ENCODE measurements at places on chromosomes 3 and 15.

DNA sequence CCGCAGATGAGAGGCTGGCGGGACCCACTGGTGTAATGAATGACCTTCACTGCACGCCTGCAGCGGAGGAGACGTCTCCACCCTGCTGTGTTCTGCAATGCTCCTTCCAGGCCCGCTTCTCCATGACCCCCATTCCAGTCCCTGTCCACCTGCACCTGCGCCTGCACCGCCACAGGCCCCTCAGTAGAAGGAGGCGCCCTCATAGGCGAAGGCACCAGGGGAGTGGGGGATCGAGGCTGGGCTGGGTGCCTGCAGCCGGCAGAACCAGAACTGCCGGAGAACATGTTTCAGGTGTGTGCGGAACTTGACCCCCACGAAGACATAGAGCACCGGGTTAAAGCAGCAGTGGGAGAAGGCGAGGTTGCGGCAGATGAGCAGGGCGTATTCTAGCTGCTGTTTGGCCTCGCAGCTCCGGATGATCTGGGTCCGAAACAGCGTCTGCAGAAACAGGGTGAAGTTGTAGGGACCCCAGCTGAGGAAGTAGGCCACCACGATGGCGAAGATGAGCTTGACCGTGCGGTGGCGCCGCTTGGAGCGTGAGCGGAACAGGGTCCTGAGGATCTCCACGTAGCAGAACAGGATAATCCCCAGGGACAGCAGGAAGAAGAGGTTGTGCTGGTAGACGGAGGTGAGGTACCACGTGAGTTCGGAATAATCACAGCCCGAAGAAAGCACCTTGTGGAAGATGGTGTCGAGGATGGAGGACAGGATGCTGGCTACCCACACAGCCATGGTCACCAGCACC lies 6.3 kb downstream of the XCR1 start:
- no peak for DNase-seq

- no peak for DNase-seq
Measured at GRCh38 chr3:31772272-31772671, 208.8 kb downstream of the OSBPL10 start.

DNA sequence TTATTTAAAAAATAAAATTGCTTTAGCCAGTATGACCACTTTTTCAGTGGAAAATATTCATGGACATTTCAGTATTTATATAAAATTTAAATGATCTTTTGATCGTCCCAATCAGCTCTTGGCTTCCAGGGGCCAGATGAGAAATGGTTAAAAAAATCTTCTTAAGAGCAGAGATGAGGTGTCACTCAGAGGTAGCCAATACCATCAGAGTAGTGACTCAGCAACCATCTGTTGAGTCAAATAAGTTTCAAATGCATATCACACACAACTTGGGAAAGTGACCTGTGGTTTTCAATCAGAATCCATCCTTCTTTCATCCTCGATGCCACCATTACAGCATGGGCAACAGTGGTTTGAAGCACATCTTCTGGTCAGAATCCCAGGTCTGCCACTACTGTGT lies 958.8 kb upstream of the NR2F2 start:
- DNase-seq, result no peak

DNA sequence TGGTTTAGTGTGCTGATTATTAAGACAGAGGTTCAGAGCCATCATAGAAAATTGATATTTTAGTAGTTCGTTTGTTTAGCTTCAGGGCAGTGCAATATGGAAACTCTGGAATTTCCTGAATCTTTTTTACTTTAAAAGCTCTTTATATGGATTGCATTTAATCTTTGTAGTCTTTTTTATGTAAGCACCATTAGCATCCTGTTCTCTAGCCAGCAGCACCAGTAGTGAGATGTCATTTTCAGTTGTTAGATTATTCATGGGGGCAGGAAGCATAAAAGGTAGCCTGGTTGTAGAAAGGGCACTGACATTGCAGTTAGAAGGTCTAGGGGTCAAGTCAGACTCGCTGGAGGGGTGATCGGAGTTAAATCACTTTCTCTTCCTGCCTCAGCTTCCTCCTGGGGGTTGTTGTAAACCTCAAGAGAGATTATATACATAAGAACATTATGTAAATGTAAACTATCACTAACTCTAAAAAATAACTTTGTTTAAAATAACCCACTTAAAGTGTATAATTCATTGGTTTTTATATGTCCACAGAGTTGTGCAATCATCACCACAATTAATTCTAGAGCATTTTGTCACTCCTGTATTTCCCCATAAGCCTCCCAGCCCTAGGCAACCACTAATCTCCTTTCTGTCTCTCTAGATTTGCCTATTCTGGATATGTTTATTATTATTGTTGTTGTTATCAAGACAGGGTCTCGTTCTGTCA lies 31.4 kb upstream of the ITPKA start:
- no peak for DNase-seq

DNA sequence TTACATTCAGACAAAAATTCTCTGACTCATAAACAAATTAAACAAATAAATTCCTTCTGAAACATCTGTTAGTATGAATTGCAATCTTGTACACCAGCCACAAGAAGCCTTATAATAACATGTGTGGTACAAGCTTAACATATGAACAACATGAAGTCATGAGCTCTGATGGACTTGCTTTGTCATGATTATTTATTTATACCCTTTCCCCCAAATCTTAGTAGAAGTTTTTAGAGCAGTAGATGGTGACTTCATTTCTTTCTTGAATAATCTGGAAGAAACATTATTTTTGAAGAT lies 633.4 kb downstream of the EPHA3 start:
- DNase-seq, result no peak

GRCh38 chr3:191369616-191370010 lies 39.3 kb upstream of the UTS2B start:
- no peak for DNase-seq

GRCh38 chr3:58725326-58725853 lies 58.8 kb upstream of the FAM3D start:
- DNase-seq, result no peak

GRCh38 chr3:101806491-101806890 lies 27.5 kb downstream of the NXPE3 start:
- DNase-seq, result no peak

- peak; percentile 65 for DNase-seq
Measured at GRCh38 chr3:12318758-12319621, 30.1 kb downstream of the PPARG start.

DNA sequence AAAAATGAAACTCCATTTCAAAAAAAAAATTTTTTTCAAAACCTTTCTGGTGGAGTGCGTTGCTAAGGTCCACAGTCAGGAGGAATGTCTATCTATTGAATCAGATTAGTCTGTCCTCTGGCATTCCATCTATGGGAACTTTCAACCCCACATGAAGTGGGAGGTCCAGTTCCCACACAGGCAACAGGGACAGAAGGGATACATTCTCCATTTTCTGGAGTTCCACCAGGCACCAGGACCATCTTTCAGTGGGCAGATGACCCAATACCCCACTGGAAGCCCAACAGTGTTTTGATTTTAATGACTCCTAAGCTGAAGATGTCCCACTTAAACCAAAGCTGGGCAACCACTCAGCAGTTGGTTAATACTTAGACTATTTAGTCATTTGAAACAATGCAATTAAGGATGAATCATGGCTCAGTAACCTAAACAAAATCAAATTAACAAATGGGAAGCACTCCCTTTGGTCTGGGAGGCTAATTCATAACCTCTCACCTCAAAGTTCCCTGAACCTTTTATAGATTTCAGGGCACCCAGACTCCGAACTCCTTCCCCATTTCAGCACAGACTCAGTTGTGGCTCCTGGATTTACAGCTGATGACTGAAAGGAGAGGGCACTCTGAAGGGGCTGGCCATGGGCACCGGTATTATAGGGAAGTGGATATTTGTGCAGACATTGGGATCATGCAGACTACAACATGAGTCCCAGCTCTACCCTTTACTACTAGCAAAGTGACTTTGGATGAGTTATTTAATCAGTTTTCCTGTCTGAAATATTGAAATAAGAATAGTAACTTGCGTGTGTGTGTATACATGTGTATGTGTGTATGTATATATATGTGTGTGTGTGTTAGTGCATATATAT lies 264.3 kb upstream of the LRTM1 start:
- no peak for DNase-seq

GRCh38 chr3:5431146-5431545 lies 243.6 kb downstream of the EDEM1 start:
- no peak for DNase-seq

DNA sequence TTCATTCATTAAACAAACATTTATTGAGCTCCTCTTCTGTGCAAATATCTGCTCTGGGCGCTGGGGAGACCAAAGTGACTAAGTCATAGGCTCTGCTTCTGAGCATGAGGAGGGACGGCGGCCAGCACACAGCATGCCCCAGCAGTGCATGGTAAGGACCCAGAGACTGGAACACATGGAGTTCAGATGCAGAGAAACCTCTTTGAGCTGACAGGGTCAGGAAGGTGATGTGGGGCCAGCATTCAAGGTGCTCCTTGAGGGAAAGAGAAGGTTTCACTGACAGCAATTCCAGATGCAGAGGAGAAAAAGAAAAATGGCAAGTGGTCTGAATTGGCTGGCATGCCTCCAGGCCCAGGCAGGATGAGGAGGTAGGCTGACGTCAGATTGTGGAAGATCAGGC lies 234.5 kb downstream of the UACA start:
- DNase-seq, result no peak

DNA sequence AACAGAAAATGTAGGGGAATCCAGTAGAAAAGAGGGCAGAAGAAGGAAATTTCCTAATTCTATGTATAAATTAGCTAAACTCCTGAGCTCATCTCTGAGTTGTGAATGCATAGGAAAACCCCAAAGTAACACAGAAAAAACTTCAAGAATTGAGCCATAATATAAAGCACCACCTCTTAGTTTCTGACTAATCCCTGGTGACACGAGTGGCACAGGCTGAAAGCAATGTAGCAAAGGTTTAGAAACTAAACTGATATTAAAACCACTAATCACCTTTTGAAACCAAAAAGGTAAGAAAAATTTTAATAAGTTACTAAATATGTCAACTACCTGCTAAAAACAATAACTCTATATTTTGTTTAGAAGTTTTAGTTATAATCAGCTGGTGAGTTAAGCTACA lies 255.6 kb upstream of the NECTIN3 start:
- no peak for DNase-seq

- DNase-seq, result peak; percentile 75
Measured at GRCh38 chr3:66816090-66816761, 181.9 kb upstream of the KBTBD8 start.

GRCh38 chr15:37100966-37101215 lies 542 bp upstream of the MEIS2 start:
- DNase-seq, result no peak

- DNase-seq, result no peak
Measured at GRCh38 chr3:177561769-177562392, 364.6 kb upstream of the TBL1XR1 start.

GRCh38 chr15:60865507-60865906 lies 363.6 kb downstream of the RORA start:
- no peak for DNase-seq

- DNase-seq, result no peak
Measured at GRCh38 chr15:42092398-42093318, 1.7 kb downstream of the PLA2G4D start.

DNA sequence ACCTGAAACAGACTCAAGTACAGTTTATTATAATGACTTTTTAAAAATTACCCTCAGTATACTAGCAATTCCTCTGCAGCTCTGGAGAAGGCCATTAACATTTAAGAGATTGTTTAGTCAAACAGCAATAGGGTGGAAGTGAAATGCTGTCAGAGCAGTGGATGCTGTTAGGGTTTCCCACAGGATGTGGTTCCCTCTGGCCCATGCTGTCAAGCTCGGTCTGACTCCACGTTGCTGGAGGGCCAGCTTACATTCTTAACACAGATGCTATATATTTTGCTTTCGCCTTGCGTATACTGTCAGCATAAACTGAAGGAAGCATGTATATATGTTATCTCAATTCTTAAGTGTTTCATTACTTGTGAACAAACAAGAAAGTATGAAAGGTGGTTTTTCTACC lies 231.1 kb upstream of the COL8A1 start:
- no peak for DNase-seq

DNA sequence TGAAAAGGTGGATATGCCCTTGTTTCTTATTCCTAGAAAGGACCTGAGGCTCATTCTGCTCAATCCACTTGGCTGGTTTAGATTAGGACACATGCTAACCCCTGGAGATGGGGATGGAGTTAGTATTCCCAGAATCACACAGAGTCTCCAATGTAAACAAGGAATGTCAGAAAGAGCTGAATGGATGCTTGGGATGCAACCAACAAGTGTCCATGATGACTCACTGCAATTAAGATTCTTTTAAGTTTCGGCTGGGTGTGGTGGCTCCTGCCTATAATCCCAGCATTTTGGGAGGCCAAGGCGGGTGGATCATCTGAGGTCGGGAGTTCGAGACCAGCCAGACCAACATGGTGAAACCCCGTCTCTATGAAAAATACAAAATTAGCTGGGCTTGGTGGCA lies 315.5 kb upstream of the AZI2 start:
- no peak for DNase-seq

- DNase-seq, result no peak
Measured at GRCh38 chr15:71330638-71331162, 215.4 kb downstream of the THSD4 start.

GRCh38 chr3:87288446-87288845 lies 12.1 kb upstream of the POU1F1 start:
- no peak for DNase-seq

DNA sequence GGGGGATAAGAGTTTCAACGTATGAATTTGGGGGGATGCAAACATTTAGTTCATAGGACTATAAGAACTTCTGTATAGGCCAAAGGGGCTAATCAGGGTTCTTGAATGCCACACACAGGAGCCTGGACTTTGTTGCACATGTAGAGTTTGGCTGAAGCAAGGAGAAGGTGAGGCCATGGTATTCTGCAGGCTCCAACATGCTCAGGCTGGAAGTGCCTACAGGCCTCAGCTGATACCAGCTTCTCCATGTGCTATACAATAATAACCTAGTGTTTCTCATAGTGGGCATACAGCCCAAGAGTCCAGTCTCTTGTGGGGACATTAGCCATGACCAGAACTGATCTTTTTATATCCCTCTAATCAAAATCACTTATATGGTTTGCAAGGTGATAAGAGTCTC lies 399.7 kb upstream of the MCTP2 start:
- DNase-seq, result no peak

DNA sequence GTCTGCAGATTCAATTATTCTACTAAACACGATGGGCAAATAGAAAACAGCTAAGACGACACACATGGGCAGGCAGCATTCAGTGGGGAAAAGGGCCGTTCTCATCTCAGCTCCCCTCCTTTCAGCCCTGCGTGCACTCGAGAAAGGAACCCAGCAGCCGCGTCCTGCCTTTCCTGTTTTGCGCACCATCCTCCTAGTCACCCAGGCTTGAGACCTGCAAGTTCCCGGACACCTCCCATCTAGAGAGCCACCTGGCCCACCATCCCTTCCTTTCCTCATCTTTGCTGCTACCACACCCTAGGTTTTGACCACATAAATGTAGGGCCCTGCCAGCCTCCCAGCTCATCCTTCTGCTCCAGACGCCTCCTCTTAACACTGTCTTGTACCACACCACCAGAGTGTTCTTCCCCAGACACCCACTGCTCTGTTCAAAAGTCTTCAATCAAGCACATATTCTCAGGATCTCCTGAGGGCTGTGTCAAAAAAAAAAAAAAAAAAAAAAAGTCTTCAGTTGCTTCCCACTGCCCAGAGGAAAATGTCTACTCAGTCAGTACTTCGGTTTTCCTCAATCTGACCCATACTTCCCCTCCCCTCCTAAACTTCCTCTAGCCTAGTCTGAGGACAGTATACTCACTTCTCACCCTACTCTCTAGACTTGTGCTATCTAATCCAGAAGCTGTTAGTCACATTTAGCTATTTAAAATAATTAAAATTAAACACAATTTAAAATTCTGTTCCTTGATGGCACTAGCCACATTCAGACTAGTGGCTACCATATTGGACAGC lies 182.0 kb downstream of the STT3B start:
- no peak for DNase-seq

Data from dermis blood vessel endothelial cell (primary cell).